ENCODE measurements at places on chromosomes 16 and 17.

DNA sequence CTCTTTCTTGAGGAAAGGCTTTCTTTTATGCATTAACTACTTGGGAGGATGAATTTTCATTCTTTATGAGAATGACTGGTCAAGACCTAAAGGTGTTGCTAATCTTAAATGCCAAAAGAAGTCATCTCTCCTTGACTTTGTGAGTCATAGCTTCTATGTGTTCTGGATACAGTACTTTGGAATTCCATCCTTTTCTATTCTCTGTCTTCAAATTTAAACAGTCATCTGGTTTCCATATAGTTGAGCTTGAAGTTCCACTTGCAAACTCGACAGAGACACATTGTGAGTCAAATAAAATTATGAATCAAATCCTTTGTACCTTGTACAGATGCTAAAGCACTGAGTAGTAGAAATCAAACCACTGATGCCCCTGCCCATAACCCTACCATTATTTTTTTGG is 271.9 kb upstream of the PMFBP1 start:
- DNase-seq = no peak

DNA sequence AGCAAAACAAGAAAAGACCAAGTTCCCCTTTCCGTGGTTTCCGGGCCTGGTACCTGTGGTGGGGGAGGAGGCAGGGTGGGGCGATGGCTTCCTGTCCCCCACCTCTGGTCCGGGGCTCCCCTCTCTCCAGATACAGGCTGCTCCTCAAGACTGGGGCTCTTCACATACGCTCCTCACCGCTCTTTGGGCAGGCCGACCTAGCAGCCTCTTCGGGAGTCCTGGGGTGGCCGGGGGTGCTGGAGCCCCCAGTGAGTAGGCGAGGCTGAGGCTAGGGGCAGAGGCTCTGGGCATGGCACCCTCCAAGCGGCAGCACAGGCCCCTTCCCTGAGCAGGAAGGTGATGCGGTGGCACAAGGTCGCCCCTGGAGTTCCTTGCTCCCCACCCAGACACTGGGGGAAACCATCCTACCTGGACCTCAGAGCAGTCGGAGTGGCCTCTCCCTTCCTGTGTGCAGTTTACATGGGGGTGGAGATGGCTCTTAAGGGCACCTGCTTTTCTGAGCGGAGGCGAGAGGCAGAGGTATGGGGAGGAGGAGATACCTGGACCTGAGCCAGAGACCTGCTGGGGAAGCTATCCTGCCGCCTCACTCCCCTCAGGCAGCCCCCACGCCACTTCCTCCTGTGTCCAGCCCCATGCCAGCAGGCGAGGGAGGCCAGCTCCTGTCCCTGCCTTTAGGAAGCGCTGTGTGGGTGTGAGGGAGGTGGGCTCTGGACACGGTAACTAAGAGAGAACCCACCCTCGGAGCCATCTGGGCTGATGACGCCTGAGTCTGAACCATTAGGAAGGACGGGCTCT is 891 bp downstream of the CORO1A start:
- peak; percentile 78 for DNase-seq

DNA sequence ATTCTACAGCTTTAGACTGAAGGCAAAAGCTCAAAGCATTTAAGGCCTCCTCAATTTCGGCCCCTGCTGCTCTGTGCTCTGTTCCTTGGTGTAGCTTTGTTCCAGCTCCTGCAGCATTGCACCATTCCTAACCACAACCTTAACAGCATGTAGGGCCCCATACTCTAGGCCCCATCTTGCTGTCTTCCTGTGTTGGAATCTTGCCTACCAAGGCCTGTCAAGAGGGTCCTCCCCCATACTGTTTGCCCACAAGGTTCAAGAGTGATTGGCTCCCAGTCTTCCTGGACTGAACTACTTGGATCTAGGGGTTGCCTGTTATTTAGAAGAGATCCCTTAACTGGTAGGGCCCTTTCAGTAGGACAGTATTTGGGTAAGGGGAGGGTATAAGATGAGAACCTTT is 26.8 kb downstream of the TRPV2 start:
- DNase-seq = no peak

DNA sequence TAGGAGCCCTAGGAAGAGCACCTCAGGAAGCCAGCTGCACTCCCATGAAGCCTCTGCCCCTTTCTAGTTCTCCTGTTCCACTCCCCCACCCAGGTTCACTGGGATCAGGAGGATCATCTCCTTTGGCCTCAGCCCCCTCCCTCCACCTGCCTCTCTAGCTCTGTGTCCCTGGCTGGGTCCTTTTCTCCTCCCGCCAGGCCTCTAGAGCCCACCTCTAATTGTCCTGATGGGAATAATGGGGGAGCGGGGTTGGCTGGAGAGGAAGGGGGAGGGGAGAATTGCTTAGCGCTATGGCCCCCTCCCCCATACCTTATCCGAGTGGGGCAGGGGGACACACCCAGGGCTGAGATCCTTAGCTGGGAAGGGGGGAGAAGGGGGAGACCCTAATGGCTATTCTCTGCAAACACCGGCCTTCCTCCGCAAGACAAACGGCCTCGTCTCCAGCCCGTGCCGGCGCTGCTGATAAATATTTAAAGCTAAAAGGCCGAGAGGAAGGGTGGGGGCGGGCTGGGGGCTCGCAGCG is 997 bp downstream of the HOXB7 start:
- no peak for DNase-seq

DNA sequence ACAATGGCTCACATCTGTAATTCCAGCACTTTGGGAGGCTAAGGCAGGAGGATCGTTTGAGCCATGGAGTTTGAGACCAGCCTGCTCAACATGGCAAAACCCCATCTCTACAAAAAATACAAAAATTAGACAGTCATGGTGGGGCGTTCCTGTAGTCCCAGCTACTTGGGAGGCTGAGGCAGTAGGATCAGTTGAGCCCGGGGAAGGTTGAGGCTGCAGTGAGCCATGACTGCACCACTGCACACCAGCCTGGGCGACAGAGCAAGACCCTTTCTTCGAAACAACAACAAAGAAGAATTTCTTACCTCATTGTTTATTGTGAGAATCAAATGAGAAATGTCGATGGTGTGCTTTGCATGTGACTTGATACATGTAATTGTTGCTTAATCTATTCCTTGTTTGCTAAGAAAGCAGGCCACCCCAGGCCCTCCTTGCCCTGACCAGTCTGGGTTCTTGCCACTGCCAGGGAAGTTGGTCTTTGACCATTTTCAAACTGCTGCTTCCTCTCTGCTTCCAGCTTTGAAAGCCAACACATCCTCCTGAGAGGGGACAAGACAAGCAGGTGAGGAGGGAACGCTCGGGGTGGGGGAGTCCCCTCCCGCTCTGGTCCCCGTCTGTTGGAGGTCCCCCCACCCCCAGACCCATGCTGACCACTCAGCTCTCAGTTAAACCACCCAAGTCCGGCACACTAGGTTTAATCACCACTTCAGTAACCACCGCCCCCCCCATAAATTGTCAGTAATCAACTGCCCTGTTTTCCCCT is 47.3 kb upstream of the CPNE2 start:
- no peak for DNase-seq

DNA sequence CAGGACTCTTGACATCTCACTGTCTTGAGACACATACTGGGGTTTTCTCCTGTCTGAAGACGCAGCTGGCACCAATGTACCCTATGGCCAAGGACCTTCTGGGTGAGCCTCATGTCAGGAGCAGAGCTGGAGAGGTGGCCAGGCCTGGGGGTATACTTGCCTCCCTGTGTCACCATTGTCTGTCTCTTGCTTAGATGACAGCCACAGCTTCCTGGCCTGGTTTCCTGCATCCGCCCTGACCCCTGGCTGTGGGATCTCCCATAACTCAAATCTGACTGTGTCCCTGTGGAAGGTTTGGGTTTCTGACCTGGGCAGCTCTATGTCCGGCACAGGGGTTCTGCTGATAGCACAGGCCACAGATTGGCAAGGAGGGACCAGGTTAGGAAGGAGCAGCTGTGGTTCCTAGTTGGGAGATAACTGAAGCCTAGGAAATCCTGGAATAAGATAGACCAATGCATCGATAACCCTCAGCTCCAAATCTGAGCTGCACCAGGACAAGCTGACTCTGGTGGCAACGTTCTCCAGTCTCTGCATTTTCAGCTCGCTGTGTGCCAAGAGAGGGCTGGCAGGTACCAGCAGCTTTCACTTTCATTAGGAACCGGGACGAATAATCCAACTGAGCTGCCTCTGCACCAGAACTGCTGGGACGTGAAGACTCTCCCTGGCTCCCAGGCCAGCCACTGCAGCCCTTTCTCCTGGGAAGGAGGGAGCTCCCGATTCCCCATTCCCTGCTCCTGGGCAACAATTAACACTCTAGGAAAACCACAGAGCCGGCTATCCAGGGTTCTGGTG is 5.0 kb downstream of the DEXI start:
- DNase-seq = no peak

Data from coronary artery (tissue), 2 donors.